ENCODE measurements at places on chromosomes 12 and 14.

DNA sequence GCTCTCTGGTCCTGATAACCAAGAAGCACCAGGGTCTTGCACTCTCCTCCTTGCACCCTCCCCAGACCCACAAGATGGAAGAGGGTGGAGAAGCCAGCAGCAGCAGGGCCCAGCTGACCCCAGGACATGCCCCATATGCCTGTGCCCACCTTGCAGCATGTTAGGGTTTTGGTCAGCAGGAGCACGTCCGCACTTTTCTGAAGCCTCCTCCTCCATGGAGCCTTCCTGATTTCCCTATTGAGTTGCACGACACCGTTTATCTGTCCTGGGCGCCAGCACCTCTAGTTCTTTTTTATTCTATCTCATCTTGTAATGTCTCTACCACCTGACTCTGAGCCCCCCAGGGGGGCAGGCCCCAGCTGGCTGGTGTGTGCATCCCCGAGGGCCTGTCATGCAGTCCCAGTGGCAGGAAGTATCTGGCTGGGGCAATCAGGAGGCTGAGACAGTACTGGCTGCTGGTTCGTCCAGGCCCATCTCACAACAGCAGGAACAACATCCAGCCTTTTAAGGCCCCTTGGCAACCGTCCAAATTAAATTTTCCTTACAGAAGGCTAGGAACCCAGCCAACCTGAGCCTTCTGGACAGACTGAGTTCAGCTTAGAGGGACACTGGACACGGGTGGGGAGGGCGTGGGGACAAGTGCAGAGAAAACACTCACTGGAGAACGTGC is 39.6 kb downstream of the CCDC85C start:
- peak; percentile 88 for DNase-seq

DNA sequence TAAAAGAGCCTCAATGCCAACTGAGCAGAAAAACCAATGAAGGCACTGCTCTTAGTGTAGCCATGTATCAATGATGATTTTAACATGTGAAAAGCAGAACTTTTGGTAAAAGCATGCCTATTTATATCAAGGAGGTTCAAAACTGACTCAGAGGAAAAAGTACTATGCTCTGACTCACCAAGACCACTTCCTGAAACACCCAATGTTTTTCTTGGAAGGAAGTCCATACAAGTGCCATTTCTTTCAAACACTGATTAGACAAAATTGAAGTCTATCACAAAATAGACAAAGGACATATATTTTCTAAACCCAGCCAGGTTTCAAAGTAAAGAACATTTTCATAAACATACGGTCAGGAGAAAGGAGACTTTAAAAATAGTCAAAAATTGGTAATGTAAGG is 88.6 kb downstream of the EPS8 start:
- no peak for DNase-seq

- DNase-seq = no peak
These were observed 425.4 kb downstream of the SLC16A7 start for GRCh38 chr12:60021235-60021634.

DNA sequence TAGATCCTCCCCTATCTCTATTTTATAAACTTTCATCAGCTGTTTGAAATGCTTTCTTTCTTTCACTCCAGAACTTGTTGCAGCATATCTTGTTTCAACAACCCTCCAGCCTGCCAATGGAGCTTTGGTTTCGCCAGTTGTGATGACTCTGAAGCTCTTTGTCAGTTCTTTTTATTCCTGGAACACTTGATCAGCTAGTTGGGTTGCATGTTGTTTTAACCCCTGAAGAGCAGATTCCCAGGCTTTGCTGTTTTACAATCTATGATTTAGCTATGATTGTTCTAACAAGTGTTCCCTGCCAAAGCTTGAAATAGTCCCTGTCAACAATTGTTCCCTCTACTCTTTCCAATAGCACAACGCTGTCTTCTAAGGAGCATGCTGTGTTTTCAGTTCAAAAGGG is 50.6 kb upstream of the FUT8 start:
- DNase-seq = no peak

DNA sequence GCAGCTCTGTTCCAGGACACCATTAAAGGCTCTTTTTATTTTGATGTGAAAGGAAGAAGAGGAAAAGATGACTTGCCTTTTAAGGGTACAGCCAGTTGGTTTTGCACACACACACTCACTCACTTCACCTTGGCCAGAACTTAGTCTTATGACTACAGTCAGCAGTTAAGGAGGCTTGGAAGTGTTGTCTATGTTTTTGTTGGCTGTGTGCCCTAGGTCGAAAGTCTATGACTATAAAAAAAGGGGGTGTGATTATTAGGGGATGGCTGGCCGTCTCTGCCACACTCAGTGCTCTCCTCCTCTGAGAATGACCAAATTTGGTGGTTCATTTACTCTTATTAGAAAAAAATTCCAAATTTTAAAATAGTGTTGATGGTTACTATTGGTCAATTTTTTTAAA is 139.5 kb upstream of the OTX2 start:
- peak; percentile 11 for DNase-seq

GRCh38 chr14:69327507-69327906 is 67.5 kb downstream of the GALNT16 start:
- no peak for DNase-seq

All from NCI-H1105 treated with DMSO at 0.1 percent for 48 hours (cell line).